Heart right ventricle (tissue), 16 donors: ENCODE measurements at places on chromosomes 11 and 22.

DNA sequence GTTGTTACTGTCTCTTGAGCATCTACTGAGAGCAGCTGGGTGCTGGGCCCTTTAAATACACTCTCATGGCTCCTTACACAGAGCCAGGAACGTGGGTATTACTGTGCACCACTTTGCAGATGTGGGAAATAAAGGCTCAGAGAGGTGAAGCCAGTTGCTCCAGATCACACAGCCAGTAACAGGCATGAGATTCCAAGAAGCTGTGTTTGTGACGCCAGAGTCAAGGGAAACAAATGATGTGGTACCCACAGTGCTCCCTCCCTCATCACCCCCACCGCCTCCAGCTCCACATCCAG is 1.4 kb upstream of the PRDM11 start:
- no peak for DNase-seq
- no peaks in the 10 kb centered on the region for H3K27me3 ChIP-seq
- no peaks in the 10 kb centered on the region for H3K36me3 ChIP-seq
- no peak overlapping the region for H3K27ac ChIP-seq

- no peak overlapping the region for H3K27ac ChIP-seq
- no peaks in the 10 kb centered on the region for H3K27me3 ChIP-seq
Measured at GRCh38 chr11:17368551-17368950, 17.0 kb downstream of the NCR3LG1 start.

GRCh38 chr22:39242595-39243438 is 2.0 kb downstream of the PDGFB start:
- peak overlapping the region; percentile 98 for H3K27ac ChIP-seq
- peaks cover 76% of the 10 kb centered on the region for H3K4me1 ChIP-seq
- peak; percentile 57 for DNase-seq

GRCh38 chr11:22624742-22625447 is 728 bp downstream of the FANCF start:
- peak overlapping the region; percentile 37 for H3K4me3 ChIP-seq
- H3K27ac ChIP-seq: peak overlapping the region; percentile 60
- H3K27me3 ChIP-seq: no peaks in the 10 kb centered on the region
- DNase-seq: peak; percentile 55

- H3K27me3 ChIP-seq: no peaks in the 10 kb centered on the region
- no peaks in the 10 kb centered on the region for H3K4me1 ChIP-seq
- DNase-seq: no peak
- no peak overlapping the region for H3K4me3 ChIP-seq
- no peaks in the 10 kb centered on the region for H3K36me3 ChIP-seq
Measured at GRCh38 chr11:18594999-18595749, 4.4 kb upstream of the MISFA start.
